ENCODE measurements at places on chromosomes 12 and 14.

- DNase-seq: no peak
These were observed 34.2 kb downstream of the TMPO start for GRCh38 chr12:98549371-98550110.

DNA sequence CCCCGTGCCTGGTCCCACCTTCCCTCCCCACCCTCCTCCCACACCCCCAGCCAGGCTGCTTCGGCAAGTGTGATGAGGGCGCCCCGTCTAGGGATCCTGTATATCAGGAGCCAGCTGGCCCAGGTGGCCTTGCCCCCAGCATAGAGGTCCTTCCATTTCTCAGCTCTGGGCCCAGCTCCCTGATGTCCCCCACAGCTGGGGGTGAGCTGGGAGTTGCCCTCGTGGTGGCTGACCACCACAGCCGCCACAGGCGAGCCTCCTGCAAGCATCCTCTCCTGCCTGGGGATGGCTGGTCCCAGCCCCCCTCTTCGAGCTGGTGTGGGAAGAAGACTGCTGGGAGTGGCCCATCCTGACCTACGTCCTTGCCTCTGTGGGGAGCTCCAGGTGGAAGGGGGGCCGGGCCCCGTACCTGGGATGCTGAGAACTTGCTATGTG, 7.4 kb downstream of the ASPG start:
- DNase-seq: no peak

DNA sequence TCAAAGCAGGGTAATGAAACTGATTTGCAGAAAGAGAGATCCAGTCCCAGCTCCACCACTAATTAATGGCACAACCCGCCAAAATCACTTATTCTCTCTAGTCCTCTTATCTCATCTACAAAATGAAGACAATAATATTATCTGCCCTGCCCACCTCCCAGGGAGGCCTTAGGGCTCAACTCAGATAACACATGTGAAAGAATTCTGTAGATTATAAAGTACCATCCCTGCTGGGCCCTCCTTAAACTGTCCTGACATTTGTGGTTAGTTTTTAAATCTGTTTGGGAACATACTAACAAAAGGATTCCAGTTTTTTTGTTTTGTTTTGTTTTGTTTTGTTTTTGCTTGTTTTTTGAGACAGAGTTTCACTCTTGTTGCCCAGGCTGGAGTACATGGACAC, 7.3 kb downstream of the POMT2 start:
- DNase-seq: no peak

DNA sequence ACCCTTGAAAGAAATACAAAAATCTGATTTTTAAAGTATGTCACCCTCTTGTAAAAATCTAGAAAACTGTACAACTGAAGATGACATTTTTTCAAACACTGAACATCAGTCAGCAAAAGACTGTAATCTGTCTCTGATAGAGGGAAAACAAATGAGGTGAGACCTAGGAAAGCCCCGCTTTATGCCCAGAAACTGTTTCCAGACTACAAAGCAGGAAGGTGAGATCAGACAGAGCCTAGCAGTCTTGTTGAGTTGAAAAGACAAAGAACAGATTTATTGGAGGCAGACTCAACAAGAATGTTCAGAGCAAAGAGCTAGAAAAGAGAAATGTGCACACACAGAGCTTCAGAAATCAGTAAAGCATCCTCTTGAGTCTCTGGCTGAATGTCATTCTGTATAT, 873.6 kb downstream of the LRFN5 start:
- DNase-seq: no peak

- DNase-seq: no peak
These were observed 11.5 kb downstream of the PTGER2 start for GRCh38 chr14:52325630-52326029.

GRCh38 chr12:7091171-7091570, 1.1 kb downstream of the C1R start:
- DNase-seq: no peak

DNA sequence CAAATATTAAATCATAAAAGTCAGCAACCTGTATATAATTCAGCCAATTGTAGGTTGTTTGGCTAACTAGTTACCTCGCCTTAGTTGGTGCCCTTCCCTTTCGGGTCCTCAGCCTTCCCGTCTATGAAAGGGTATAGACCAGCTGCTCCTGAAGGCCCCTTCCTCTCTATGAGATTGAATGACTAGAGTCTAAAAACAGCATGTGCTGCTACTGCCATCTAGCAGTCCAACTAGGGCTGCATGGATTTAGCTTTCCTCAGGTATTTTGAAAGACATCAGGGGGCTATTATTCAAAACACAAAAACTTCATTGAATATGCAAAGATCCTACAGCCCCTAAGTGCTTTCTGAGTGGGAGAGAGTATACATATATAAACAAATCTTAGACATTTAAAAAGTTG, 37.0 kb upstream of the TMEM263 start:
- no peak for DNase-seq

- no peak for DNase-seq
These were observed 12.1 kb downstream of the KRT85 start for GRCh38 chr12:52355176-52355575.

- no peak for DNase-seq
These were observed 131.0 kb downstream of the TTC8 start for GRCh38 chr14:88955455-88955854.

- DNase-seq: no peak
These were observed 177.0 kb upstream of the TBX3 start for GRCh38 chr12:114860969-114861368.

DNA sequence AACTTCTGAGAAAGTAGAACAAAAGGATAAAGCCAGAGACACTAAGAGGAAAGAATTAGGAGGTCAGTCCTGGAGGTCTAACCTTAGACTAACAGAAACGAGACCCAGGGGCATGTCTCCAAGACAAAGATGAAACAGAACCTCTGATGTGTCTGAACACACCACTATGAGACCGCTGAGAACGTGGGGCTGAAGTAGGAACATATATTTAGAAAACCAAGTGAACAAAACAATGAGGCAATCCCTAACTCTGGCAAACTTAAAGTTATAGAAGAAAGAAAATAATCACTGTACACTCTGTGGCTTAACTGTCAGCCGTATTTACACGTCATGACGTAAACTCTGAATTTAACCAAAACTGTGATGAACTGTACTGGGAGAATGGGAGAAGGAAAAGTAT, 17.9 kb downstream of the KCTD10 start:
- DNase-seq: no peak

DNA sequence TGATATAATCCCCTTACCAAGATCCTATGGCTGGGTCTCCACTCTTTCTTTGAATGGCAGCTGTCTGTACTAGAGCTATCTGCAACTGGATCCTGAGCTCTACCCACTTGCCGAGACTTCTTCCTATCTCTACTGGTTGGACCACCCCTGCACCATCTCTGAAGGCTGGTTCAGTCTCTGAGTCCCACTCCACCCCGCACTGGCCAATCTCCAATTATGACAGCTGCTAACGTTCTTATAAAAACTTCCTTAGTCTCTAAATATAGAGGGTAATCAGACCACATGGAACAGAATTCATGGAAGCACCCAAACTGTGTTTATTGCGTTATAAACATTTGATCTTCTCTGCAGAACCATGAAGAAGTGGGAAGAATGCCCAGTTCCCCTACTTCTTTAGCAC, 186.6 kb upstream of the EEA1 start:
- no peak for DNase-seq

- DNase-seq: no peak
These were observed 34.1 kb upstream of the TUBA1C start for GRCh38 chr12:49230805-49231194.

GRCh38 chr12:65781681-65782269, 42.5 kb upstream of the HMGA2 start:
- DNase-seq: no peak

GRCh38 chr12:81872400-81872799, 113.2 kb upstream of the PPFIA2 start:
- no peak for DNase-seq

GRCh38 chr14:96801931-96802330, 4.7 kb downstream of the VRK1 start:
- no peak for DNase-seq

DNA sequence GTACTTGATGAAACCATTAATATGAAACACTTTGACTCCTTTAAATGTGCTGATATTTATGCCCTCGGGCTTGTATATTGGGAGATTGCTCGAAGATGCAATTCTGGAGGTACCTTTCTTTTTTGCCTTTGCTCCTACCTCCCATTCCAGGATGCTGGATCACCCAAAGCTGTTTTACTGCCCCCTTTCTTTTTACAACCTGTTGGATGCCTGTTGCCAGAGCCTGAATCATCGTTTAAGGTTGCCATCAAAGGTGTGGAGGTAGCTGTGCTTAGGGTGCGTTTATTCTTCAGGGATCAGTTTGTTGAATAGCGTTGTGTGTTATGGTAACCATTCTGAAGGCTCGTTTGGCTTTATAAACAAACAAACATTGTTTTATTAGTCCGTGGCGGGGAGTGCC, 19.9 kb upstream of the TAMALIN start:
- no peak for DNase-seq

DNA sequence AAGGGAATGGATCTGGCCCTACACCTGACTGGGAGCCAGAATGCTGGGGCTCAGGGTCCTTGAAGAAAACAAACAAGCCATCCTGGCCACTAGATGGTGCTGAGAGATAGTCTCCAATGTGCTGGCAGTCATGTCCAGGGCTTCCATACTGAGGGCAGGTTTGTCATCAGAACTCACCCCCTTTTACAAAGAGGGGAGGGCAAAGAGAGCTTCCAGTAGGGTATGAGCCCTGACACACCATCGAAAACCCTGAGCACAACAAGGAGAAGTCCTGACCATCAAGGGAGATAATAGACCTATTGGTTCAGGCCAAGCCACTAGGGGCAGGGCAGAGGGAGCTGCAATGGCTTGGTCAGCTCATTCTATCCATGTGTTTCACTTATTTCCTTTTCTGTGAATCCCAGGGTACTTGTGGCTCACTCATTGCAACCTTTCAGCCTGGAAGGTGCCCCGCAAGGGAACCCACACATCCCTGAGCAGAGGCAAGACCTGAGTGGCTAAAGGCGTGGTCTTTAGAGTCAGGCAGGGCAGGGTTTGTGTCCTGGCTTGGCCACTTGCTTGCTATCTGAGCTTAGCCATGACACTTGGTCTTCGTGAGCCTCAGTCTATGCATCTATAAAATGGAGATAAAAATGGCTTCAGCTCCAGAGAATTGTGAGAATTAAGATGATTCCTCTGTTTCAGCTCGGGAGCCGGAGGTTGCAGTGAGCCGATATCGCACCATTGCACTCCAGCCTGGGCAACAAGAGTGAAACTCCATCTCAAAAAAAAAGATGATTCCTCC, 6.2 kb upstream of the PLEKHH1 start:
- peak; percentile 26 for DNase-seq

DNA sequence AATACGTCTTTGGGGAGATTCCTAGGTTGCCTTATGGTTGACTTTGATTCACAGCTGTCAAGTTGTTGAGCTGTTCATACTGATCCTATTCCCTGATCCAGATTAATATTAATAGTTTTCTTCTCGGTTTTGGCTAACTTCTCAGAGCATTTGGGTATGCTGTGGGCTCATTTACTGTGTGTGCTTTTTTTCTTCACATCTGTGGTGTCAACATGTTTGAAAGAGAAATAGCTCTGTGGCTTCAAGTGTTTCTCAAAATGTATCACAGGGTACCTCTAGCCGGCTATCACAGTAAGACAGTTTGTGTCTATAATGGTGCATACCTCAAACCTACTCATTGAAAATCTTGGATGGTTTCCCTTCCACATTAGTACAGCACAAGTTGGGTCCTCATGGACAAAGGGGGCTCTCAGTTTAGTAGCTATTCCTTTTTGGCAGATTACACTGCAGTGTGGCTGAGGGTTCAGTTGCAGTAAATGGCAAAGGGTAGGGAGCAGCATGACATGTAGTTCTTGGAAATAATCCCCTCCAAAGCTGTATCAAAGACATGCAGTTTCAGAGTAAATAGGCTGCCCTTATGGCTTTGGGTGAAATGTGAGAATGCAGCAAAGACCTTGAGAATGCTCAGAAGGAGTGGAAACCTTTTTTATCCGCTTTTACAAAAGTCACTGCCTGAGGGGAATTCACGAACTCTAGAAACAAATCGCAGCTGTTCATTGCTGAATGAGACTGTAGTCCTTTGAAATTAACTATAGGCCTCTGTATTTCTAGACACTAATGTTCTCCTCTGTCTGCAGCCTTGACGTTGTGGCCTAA, 102.4 kb upstream of the ATF1 start:
- DNase-seq: no peak

GRCh38 chr12:52323416-52324152, 2.4 kb upstream of the KRT83 start:
- DNase-seq: no peak

DNA sequence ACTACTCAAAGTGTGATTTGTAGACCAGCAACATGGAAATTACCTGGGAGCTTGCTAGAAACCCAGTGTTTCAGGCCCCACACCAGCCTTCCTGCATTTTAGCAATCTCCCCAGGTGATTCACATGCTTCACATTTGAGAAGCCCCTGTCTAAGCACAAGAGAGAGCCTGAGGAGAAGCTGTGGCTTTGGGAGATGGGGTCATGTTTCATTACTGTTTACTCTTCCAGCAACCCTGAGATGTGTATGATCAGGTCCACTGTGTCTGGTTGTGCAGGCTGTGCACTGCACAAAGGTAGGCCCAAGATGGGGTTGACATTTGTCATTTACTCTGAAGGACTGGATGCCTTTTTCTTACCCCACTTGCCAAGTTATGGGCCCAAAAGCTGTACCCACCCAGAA, 190.1 kb downstream of the SLC41A2 start:
- no peak for DNase-seq

- DNase-seq: no peak
These were observed 7.1 kb upstream of the CPNE6 start for GRCh38 chr14:24064091-24064795.

DNA sequence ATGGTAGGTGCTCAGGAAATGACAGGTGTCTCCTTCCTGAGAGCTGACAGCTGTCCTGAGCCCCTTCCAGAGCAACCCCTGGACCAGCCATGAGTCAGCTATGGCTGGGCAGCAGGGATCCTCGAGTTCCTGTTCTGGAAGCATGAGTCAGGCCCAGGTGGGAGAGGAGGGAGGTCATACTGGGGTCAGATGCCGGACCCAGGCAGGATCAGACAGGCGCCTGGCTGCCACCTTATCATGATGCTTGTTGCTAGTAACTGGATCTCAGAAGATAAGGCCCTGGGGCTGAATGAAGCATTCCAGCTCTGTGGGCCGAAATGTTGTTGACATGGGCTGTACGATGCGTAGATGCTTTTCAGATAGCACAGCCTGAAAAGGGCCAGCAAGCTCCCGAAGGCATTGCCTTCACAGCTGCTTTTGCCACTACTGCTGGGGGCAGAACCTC, 17.4 kb upstream of the KRT7 start:
- DNase-seq: no peak

All from GM19239 (cell line).